Frontal cortex (tissue), 4 donors: ENCODE measurements at places on chromosomes 6 and 20.

DNA sequence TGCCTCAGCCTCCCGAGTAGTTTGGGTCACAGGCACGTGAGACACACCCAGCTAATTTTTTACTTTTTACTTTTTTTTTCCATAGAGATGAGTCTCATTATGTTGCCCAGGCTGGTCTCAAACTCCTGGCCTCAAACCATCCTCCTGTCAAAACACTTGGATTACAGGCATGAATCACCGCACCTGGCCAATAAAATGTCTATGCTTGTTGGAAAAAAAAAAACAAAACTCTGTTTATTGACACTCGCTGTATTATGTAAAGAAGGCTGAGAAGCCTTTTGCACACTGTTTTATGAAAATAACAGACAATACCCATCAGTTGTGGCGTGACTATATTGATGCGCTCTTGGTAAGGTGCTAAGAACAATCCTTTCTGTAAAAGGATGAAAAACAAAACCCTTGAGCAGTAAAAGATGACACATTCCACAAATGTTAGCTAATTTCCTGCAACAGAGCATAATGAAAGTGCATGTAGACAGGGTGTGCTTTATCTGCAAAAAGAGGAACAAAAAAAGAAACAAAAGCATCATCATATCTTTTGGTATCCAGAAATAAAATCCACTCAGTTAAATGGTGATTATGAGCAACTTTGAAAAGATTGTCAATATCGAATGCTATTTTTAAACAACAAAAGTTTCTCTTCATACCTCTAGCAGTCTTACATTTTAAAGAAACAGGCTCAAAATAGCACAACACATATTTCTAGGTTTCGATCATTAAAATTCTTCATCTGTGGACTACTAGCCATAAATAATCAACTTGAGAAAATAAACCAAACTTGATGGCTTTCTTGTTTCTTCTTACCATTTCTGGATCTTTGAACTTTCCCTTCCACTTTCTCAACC is 108.3 kb upstream of the PHACTR1 start:
- DNase-seq, result no peak

GRCh38 chr20:6212903-6213302 is 90.1 kb upstream of the FERMT1 start:
- DNase-seq, result no peak

DNA sequence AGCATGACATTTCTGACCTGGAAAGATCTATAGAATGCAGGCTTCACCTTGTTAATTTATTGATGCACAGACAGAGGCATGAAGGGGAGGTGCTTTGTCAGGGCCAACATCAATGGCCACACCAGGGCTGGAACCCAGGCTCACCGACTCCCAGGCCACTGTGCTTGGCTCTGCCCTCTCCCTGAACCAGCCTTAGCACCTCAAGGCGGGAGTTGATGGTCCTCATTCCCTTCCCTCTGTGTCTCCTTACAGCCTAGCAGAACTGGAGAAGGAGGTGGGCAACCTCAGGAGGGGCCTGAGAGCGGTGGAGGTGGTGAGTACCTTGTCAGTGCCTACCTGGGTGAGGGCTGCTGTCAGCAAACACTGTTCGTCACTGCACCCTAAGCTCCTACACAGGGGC is 35.6 kb downstream of the MOCS1 start:
- no peak for DNase-seq

DNA sequence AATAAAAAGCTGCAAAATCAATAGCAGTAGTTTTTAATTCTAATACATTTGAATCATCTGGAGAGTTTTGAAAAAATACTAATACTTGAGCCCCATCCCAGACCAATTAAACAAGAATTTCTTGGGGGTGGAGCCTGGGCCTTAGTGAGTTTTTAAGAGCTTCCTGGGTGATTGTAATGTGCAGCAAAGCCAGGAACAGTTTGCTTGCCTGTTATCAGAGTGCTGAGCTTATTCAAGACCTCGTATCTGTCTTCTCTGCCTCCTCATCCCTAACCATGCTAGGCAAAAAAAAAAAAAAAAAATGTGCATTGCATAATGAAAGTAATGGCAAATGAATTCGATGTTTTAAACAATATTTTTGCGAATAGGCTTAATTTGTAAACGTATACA is 36.4 kb upstream of the MYB start:
- no peak for DNase-seq
